Cortex of kidney (tissue), 1 donor: ENCODE measurements at places on chromosomes 4 and X.

GRCh38 chr4:93809773-93810172 lies 18.8 kb upstream of the ATOH1 start:
- DNase-seq: no peak

DNA sequence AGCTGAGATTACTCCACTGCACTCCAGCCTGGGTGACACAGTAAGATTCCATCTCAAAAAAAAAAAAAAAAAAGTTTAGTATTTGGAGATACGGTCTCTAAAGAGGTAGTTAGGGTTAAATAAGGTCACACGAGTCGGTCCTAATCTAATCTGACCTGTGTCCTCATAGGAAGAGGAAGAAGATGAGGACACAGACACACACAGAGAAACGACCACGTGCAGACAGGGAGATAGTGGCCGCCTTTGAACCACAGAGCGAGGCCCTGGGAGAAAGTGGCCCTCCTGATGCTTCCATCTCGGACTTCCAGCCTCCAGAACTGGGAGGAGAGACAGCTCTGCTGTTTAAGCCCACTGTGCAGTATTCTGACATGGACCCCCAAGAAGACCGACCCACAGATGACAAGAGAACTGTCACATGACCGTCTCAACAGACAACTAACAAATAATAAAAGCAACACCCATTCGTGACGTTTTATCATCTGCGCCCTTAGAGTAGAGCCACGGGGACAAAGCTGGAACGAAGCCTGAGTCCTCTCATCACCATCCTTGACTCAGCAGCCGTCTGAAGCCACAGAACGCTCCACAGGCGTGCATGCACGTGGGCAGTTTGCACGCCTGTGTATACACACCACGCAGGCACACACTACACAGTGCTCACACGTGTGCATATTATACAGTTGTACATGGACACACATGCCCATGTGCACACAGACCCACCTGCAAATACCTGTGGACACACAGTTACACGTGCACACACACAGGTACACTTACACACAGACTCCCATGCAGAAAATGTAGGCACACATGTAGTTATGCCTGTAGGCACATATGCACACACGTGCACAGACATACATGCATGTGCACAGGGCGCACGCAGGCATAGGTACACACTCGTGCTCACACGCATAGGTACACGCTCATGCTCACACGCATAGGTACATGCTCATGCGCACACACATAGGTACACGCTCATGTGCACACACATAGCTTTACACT lies 51.7 kb downstream of the FAM53A start:
- DNase-seq: no peak

DNA sequence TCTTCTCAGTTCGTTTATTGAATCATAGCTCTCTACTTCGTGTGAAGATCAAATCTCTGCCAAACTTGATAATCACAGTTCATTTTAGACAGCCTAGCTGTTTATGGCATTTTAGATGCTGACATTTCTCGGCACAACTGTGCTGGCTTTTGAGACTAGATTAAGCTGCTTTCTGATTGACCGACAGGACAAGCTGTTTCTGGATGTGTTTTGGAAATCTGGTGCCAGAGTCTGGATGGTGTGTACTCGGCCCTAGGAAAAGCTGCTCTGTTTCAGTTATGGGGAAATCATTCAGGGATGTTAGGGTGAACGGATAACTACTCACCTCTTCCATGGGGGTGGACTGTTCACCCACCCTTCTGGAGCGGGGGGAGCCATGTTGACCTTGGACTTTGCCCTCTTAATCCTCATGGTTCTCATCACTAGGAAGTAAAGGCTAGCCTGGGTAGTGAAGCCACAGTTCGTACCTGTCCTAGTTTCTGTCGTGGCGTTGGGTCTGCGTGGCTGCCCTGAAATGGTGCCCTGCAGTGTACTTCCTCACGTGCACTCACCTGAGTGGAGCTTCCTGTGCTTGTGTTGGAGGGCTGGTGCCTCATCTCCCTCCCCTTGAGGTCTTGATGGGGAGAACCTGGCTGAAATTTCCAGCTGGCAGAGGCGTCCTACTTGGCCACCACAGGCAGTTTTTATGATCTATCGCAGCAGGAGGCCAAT lies 13.7 kb upstream of the WDR1 start:
- DNase-seq: no peak

DNA sequence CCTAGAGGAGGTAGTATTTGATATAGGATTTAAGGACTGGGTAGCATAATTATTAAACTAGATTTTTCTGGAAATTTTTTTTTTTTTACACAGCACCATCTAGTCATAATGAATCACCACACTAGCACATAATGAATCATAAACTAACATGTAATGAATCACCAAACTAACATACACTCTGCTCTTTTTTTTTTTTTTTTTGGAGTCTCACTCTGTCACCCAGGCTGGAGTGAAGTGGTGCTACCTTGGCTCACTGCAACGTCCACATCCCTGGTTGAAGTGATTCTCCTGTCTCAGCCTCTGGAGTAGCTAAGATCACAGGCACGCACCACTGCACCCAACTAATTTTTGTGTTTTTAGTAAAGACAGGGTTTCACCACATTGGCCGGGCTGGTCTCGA lies 92.5 kb downstream of the FAM13A start:
- no peak for DNase-seq

GRCh38 chrX:12210196-12210815 lies 72.0 kb downstream of the FRMPD4 start:
- no peak for DNase-seq

DNA sequence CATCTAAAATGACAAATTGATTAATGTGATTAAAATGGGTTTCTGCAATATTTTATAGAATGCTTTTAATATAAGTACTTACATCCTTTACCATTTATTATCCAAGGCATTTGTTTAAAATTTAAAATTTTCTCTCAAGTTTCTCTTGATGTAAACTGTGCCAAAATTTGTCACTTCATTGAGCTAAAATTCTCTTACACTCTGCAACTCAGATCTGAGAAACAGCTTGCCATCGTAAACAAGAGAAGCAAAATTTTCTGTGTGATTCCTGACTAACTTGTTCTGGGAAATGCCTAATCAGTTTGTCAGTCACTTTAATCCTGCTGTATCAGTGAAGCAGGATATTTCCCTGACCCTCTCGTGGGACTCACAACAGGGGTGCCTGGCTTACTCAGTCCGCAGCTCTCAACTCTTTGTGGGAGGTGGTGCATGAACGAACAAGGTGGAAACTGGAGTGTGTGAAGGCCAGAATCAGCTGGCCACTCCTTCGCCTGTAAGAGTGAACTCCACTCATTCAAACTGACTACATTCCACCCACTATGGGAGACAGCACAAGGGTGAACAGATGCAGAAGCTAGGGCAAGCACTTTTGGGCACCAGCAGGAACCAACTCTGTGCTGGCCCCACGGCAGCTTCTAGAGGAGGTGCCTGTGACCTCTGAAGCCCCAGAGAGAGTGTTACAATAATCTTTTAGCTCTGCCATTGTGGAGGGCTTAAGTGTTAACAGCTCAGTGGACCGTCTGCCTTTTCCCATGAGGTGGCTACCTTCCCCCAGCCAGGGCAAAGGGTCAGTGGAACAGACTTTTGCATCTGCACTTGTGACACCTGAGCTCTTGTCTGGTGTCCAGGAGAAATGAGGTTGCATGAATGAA lies 349.4 kb downstream of the FAT4 start:
- no peak for DNase-seq

- DNase-seq: no peak
Observed at GRCh38 chrX:110004731-110005369, 1.9 kb downstream of the TMEM164 start.

- no peak for DNase-seq
Observed at GRCh38 chr4:113823291-113823659, 61.7 kb upstream of the CAMK2D start.

DNA sequence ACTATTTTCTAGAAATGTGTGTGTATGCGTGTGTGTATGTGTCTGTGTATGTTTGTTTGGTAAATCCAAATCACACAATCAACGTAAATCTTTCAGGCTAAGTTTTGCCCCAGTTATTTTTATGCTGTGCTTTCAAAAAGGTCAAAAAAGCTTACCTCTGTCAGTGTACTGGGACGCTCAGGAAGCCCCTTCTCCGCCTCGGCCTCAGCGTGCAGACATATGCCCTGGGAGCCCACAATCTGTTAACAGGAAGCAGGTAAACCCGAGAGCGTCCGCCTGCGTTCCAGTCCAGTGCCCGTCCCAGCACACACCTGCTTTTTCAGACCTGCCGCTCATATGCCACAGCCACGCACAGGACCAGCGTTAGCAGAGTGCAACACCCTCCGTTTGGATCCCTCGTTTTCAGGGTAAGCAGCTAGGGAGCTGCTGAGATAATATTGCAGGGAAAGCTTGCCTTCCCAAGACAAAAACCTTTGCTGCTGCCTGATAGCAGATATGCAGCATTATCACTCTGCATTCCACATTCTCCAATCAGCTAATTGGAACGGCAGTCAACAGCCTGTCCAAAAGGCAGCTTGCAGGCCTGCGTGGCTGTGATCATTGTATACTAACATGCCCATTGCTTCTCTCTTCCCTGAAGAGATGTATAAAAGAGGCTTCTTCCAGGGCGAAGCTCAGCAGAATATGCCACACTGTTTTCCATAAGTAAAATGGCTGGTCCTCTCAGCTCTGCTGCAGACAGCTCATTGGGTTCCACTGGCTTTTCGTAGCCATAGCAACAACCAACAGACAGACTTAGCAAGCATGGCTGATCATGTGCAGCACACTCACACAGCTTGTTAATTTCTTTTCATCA lies at the start of gene SORBS2:
SORBS2 (minus strand) TSS at position 686 of the 856 bp plus-strand sequence. CDS start 121,623 bp downstream, outside the sequence.
- DNase-seq: no peak

DNA sequence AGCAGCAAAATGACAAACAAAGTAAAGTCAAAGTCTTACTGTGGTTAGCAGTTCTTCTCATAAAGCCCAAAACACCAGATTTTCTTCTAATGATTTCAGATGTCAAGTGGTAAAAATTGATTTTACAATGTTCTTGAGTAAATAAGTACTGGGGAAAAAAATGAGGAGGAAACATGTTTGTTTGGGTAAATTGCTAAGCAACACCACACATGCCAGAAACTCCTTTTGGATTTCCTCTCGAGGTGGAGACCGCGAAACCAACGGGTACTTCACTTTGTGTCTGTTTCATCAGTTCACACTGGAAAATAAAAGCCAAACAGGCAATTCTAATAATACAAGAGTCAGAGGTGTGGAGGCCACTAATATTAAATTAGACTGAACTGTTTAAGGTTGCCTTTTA lies 4.6 kb upstream of the PKD2 start:
- DNase-seq: no peak
